ENCODE measurements at places on chromosomes 16 and 17.

- no peak for DNase-seq
These were observed 61.2 kb downstream of the CLEC16A start for GRCh38 chr16:11005611-11005975.

- DNase-seq: no peak
These were observed 9.2 kb upstream of the MEAK7 start for GRCh38 chr16:84513666-84514065.

GRCh38 chr16:1150511-1150982 lies 2.4 kb upstream of the CACNA1H start:
- DNase-seq: no peak

DNA sequence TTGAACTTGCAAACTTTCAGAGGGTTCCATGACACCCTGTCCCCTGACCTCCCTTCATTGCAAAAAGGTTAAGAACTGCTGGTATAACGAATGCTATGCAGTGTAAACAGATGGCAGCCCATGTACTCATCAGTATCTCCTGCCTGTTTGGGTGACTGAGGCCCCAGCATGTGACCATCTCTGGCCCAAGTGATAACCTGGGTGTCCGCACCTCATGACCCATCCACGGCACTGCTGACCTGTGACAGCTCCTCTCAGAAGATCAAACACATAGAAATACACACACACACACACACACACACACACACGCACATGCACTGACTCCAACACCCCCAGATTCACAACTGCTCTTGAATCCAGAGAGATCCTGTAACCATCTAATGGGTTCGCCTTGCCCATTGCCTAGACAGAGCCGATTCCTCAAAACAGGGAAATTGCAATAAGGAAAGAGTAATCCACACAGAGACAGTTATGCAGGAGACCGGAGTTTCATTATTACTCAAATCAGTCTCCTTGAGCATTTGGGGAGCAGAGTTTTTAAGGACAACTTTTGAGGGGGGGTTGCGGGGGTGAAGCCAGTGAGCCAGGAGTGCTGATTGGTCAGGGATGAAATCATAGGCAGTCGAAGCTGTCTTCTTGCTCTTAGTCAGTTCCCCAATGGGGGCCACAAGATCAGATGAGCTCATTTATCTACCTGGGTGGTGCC lies 11.3 kb upstream of the PHOSPHO1 start:
- no peak for DNase-seq

GRCh38 chr17:1398931-1399678 lies 917 bp downstream of the YWHAE start:
- peak; percentile 74 for DNase-seq

- peak; percentile 77 for DNase-seq
These were observed at the start of gene CA10 for GRCh38 chr17:52158450-52159042. Gene CA10 (minus strand): TSS chr17:52158714.

DNA sequence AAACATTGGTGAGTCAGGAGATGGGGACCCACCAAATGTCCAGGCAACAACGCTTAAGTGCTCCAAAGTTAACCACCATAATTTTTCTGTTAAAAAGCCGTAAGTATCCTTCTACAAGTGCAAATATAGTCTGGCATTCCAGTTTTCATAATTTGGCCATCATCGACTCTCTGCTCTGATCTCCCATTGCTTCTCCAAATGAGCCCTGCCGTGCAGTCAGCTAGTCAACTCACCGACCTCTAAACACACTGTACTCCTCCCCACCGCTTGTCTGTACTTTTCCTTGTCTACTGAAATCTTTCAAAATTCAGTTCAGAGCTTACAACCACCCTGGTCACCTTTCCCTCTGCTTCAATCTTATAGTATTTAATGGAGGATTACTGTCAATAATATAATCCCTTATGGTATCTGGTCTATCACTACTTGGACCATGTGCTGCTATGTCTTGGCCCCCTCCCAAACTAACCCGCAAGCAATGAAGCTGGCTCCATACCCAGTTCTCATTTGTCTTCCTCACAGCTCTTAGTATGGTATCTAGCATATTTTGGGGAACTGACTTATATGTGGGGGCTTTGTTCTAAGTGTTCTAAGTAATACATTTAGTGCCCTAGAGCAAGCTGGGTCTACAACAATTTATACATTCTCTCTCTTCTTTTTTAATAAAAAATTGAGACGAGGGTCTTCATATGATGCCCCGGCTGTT lies 52.7 kb upstream of the SLC25A19 start:
- no peak for DNase-seq

DNA sequence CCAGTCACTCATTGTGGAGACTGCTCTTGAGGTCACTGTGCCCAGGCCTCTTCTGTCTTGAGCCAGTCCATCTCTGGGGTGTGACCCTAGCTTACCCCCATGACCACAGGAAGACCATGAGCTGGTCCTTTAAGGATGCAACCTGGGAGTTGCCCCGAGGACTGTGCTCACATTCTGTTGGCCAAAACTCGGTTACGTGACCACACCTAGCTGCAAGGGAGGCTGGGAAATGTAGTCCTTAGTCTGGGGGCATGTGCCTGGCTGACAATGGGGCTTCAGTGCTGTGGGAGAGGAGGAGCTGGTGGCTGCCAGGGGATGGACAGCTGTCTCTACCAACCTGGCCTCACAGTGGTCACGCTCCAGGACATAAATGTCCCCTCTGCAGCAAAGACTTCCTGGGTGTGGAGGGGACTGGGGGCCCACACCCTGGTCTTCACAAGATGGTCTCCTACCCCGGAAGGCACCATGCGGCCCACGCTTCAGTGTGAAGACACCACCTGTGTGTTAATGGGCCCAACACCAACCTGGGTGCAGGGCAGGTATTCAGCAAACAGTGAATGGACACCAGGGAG lies 55.4 kb downstream of the JPH3 start:
- no peak for DNase-seq

DNA sequence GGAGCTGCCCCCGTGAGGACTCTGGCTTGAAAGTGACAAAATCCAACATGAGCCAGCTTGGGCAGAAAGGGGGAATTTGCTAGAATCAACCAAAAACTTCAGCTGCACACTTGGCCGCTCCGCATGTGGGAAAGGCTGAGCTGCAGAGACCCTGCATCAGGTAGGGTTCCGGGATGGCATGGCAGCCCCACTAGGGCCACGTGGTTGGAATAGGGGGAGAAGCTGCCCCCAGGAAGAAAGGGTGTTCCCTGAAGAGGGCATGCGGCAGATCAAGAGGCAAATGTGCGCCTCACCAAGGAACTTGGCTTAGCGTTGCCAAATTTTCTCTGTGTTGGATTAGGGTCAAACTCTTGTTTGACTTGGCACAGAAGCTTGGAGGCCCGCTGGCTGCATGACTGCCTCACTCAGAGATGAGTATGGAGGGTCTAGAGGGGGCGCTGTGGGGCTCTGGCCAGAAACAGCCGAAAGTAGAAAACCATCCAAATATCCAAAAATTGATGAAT lies 29.2 kb upstream of the WFIKKN2 start:
- DNase-seq: no peak

GRCh38 chr16:75248142-75248535 lies 3.3 kb downstream of the BCAR1 start:
- no peak for DNase-seq

Measured in eye (tissue), 1 donor.